ENCODE measurements at places on chromosomes 3 and 15. TPM values are rescaled to one million over a fixed set of nuclear protein-coding genes. Genes with fewer than 3 reads are reported as not detected.
A peak's percentile ranks its signal among the peaks of the same experiment; 100 is the strongest.

DNA sequence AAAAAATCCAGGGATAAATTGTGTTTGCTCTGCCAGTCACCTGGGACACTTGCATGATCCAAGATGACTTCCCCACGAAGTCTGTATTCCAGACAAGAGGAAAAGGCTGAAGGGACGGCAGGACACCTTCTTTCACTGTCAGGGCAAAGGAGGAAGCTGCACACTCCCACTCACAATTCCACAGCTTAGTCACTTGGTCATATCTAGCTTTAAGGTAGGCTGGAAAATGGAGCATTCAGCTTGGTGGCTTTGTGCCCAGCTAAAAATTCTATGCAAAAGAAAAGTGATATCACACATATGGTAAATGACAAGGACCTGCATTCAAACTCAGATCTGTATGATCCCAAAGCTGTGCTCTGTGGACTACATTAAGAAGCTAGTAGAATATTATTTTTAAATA is 109.2 kb upstream of the TPM1 start:
- DNase-seq: no peak

- no peak for DNase-seq
Observed at GRCh38 chr3:181403876-181404660, 307.7 kb upstream of the SOX2 start.

GRCh38 chr3:67037615-67038014 is 39.5 kb downstream of the KBTBD8 start:
- no peak for DNase-seq

DNA sequence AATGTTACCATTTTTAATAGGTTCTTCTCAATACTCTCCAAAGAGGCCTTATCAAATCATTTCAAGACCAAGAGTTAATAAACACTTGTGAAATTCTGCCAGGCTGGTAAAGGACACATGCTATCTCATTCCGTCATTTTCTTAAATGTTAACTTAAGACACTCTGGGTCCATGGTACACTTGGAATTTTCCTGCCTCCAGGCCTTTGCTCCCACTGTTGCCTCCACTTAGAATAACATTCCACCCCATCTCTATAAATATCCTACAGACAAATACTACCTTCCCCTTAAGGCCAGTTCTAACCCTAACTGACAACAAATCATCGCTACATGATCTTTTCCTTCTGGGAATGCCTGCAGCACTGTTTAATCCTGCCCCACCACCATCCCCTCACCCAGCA is 24.1 kb downstream of the MAGI1 start:
- DNase-seq: no peak

- peak; percentile 43 for DNase-seq
Observed at GRCh38 chr3:58965865-58966264, 84.0 kb downstream of the CFAP20DC start.

GRCh38 chr15:81433462-81433861 is 59.4 kb upstream of the TMC3 start:
- no peak for DNase-seq

- no peak for DNase-seq
Observed at GRCh38 chr3:42096796-42097565, 5.8 kb downstream of the TRAK1 start.

- no peak for DNase-seq
Observed at GRCh38 chr3:135260025-135260424, 465.0 kb downstream of the EPHB1 start.

Gene CADM2
- 1.2 TPM for total RNA-seq

DNA sequence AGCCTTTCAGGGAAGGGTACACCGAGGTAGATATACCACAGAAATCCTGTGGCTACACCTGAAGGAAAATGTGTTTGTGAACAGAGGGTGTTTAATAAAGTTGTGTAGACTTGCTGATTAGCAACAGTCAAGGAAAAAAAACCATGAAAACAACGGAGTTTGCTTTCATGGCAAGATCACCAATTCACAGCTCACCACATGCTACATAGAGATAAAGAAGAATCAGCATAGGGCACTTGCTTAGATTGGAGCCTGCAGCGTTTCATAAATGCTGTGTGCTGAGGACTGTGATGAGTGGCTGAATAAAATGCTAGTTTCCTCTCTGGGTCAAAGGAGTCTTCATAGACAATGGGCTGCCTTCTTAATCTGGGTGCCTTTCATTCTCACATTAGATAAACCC is 257.6 kb downstream of the SLC9A9 start:
- DNase-seq: no peak

- DNase-seq: no peak
Observed at GRCh38 chr3:131282379-131282778, 99.2 kb upstream of the NUDT16 start.

DNA sequence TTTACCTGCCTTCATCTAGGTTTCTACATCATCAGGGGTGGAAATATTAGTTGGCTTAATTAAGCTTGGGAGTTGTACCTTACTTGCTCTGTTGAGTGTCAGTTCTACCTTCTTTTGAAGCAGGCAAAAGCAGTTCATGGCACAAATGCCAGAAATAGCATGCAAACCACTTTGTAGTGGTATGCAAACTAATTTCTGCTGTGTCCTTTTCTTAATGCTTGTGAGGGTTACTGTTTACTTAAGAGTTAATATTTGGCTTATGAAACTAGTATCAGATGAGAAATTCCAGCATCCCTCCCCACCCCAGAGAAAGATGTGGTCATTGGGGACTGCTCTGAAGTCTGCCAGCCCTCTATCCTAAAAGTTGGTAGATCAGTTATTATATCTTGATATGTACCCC is 7.1 kb downstream of the ATP2C1 start:
- DNase-seq: no peak

Gene SUCNR1
- total RNA-seq: 0.08 TPM

- no peak for DNase-seq
Observed at GRCh38 chr15:70801109-70801508, 37.8 kb upstream of the UACA start.

Gene ZBED2
- not detected for total RNA-seq

DNA sequence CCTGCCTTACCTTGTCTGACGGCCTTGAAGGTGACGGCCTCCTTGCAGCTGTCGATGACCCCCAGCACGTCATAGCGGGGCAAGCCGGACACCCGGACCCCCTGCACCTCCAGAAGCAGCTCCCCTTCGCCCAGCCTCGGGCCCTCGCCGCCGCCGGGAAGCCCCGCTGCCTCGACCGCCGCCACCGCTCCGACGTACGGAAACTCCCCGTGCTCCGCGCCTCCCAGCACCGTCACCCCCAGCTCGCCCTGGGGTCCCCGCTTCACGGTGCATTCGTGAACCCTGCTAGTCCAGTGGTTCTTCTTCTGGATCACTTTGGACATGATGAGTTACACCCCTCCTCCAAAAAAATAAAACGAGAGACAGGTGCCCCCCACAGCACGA is 740 bp downstream of the MAGI1 start:
- DNase-seq: no peak

Gene CPLX3
- total RNA-seq: 3.6 TPM

- peak; percentile 90 for DNase-seq
Observed at GRCh38 chr15:75661100-75661755, 13.5 kb downstream of the SNX33 start.

Gene DIS3L
- total RNA-seq: 40.1 TPM

DNA sequence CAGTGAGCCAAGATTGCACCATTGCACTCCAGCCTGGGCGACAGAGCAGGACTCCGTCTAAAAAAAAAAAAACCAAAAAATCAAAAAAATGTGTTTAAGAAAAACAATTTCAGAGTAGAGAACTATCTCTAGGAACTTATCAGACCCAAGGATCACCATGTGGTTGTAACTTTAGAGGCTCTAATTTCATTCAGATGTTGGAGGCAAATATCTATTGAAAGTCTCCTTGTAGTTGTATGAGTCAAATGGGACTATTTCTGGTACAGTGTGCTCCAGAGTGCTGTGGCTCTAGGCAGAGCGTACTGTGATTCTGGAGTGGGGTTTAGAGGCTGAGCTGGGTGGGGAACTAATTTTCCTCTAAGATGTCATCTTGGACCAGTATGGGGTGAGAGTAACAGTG is 398.7 kb downstream of the SHQ1 start:
- DNase-seq: no peak

Gene HHATL
- 486 TPM for total RNA-seq

DNA sequence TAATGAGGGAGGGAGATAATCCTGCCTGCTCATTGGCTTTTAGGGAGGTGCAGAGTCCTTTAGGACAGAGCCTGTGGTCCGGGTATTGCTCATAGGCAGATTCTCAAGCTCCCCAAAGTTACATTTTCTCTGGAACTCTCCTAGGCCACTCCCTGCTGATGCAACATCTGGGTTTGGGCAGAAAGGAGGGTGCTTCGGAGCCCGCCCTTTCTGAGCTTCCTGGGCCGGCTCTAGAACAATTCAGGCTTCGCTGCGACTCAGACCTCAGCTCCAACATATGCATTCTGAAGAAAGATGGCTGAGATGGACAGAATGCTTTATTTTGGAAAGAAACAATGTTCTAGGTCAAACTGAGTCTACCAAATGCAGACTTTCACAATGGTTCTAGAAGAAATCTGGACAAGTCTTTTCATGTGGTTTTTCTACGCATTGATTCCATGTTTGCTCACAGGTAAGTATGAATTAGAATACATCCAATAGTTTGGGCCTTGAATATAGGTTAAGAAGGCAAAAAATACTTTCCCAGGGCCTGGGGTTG is at the start of gene IL20RB:
IL20RB (plus strand) TSS at position 233 of the 538 bp plus-strand sequence; CDS start at position 364, 131 bp downstream.
- DNase-seq: no peak

DNA sequence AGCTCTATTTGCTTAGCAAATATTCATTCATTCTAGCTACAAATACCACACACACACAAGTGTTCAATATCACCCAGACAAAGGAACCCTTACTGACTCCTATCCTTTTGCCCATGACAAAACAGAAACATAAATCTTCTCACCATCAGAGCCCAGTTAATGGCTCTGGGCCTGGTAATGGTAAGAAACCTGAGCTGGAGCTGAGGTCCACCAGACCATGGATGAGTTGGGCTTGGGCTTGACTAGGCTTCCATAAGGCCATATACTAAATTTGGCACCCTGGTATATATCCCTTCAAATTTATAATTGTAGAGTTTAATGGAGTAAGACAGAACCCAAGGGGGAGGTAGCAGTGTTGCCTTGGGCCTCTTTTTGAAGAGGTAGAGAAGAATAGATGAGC is 29.4 kb downstream of the GPR176 start:
- DNase-seq: no peak

Gene SOX14
- total RNA-seq: not detected

GRCh38 chr15:64624242-64624641 is 151.1 kb downstream of the RBPMS2 start:
- no peak for DNase-seq

Gene BTLA
- not detected for total RNA-seq

- DNase-seq: no peak
Observed at GRCh38 chr3:41002104-41002503, 197.2 kb upstream of the CTNNB1 start.

DNA sequence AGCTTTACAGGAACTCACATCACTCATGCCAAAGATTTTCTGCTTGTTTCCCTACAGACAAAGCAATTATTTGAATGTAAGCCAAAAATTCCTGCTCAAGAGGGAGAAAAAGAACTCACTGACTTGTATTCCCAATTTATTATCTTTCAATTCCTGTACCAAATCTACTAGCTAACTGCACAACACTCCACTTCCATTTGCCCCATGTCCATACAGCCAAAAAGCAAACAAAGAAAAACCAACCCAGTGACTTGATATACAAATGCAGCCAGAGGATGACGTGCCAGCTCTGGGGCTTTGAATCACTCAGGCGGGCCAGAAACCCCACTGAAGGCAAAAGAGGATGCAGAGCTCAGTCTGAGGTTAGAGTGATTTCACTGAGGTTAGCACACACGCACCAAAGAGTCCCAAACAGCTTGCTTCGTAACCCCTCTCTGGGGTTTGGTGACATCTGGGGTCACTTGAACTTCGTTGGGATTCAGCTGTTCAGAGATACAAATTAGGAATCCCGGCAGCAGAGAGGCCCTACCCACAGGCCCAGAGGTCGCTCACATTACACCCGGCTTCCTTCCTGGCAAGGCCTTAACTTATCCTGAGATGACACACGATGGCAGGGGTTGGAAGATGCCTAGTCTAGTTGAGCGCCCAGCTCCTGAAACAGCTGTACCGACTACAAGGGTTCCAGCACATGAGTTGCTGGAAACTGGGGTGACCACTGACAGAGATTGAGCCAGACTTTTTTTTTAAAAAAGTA is 1.6 kb downstream of the RFTN1 start:
- DNase-seq: peak; percentile 80

Gene KY
- 13.7 TPM for total RNA-seq

GRCh38 chr3:65284961-65285360 is 597.2 kb upstream of the ADAMTS9 start:
- no peak for DNase-seq

- no peak for DNase-seq
Observed at GRCh38 chr3:149830902-149831301, 17.9 kb downstream of the RNF13 start.

DNA sequence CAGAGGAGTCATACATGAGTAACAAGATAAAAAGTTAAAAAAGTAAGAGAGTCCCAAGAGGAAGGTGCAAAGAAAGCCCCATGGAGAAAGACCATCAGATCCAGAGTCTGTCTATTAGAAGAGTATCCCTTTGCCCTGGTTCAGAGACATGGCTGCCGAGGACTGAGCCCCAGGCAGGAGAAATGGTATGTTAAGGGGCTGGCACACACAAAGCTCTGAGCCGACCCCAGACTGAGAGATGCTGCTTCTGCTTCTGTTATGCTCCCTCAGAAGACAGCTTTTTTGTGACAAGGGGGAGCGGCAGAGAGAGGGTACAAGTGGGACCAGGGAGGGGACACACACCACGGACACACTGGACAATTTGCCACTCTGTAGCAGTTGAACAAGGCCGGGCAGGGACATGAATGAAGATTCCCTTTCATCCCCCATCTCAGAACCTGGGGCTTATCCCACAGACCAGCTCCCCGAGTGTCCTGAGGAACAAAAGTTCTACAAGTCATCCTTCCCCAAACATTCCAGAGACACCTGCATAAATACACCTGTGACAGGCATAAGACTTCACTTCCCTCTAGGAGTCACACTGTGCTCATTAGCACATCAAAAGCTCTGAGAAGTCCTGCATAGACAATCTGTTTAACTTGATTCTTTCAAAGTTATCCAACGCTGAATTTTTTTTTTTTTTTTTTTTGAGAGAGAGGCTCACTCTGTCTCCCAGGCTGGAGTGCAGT is 161.6 kb upstream of the WNT5A start:
- DNase-seq: no peak

- DNase-seq: no peak
Observed at GRCh38 chr3:157463816-157464215, 27.2 kb downstream of the PTX3 start.

GRCh38 chr3:59433546-59433945 is 383.7 kb upstream of the CFAP20DC start:
- DNase-seq: no peak

- no peak for DNase-seq
Observed at GRCh38 chr3:123696808-123697207, 112.0 kb upstream of the HACD2 start.

DNA sequence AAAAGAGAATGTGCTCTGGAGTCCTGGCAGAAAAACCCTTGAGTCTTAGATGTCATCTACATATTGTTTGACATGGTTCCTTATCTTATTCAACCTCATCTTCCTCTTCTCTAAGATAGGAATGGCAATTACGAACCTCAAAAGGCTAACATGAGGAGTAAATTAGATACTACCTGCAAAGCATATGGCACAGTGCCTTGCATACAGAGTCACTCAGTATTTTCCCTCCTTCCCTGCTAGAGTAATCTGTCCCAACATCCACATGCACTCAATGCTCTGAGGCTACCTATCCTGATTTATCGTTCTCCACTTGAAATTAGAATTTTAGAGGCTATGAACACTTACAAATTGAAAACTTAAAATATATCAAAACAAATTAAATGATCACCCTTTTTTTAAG is 386.7 kb downstream of the RSL24D1 start:
- no peak for DNase-seq

All from Right ventricle myocardium superior (tissue), 1 donor.